ENCODE measurements at places on chromosomes 5 and 9.

- DNase-seq = no peak
These were observed 234.4 kb upstream of the ATP10B start for GRCh38 chr5:161086461-161086860.

DNA sequence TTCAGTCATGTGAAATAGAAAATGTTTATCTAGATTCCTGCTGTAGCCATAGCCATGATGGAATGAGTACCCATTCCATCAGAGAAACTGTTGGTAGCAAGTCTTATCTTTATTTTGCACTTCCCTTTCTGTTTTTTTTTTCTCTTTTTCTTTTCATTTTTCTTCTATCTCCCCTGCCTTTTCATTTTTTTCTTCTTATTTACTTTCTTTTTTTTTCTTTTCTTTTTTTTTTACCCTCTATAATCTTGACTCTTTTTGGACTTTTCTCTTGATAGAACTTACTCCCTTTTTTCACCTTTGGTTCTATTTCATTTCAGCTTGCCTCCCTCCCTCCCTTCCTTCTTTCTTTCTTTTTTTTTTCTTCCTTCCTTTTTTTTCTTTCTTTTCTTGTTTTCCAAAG lies 15.4 kb downstream of the SLC25A46 start:
- DNase-seq = no peak

- DNase-seq = no peak
These were observed 263.1 kb upstream of the COX7C start for GRCh38 chr5:86354664-86355063.

DNA sequence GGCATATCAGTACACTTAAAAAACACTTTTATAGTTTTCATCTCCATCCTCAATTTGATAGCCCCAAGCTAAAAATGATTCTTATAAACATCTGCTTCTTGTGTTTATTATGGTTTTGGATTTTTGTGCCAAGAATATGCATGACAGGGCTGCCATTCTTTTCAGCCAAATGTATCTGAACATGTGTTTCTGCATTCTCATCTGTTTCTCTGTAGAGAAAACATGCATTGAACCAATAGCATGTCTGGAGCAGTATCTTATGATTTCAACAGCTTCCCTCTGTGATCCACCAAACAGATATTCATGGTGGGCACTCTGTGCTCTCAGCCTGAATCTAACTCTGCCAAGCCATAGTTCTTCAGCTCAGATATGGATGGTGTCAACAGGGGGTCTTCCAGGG lies 99.3 kb upstream of the ERCC6L2 start:
- no peak for DNase-seq

DNA sequence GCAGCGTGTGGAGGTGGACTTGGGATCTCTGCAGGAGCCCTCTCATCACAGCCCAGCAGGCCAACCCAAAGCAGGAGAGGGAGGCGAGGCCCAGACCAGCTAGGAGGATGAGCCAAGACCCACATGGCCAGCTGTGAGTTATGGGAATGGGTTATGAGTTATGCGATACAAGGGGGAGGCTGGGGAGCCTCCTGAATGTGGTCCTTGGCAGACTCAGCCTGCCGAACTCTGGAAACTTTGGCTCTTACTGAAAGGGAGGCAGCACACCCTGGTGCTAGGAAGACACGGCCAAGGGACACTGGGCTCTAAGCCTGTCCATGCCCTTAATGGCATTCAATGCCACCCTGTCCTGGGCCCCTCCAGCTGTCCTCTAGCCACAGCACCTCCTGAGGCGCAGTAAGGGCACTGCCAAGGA lies 7.7 kb upstream of the VAV2 start:
- DNase-seq = no peak

- DNase-seq = no peak
These were observed 167.2 kb downstream of the CACNA1B start for GRCh38 chr9:138044485-138045383.

GRCh38 chr5:10660135-10660534 lies 96.3 kb downstream of the ANKRD33B start:
- DNase-seq = no peak

GRCh38 chr5:14238272-14238671 lies 95.1 kb downstream of the TRIO start:
- DNase-seq = no peak

DNA sequence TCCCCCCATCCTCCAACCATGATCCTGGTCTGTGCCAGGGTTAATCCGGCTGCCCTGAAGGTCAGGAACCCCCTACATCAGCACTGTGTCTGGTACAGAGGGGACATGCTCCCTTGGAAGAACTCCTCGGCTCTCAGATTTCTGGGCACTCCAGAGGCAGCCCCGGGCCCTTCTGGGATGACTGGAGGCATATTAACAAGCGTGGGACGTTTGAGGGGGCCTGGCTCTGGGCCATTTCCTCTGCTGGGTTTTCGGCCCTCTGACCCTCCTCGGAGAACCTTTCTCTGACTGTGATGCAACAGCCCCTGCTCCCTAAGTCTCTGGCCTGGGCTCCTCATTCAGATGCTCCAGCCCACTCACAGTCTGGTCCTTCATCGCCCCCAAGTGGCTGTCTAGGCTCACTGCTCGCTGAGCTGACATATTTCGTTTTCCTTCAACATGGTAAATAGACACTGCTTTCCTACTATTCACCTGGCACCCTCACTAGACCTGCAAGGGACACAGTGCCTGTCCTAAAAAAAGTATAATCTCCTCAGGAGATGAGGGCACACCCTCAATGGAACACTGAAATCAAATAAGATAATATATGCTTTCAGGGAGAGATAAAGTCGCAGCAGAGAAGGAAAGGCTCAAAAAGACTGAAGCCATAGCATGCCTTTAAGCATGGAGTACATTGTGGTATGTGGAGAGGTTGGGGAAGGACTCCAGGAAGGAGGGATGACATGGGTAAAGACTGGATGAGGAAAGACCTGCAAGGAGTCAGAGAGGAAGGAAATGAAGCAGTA lies 404.7 kb upstream of the TRPC7 start:
- DNase-seq = no peak

DNA sequence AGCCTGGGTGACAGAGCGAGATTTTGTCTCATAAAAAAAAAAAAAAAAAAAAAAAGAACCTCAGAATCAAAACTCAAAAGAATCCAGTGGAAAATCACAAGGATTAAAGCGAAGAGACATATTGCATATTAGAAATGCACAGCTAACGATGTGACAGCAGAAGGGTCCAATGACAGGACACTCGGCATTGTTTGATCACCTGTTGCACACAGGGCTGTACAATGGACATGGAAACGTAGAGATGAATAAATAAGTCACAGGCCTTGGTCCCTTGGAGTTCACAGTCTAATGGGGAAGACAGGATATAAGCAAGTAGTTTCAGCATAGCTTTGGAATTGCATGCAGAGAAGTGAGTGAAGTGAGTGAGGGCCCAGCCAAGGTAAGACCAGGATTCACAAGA lies 25.9 kb upstream of the PIK3R1 start:
- no peak for DNase-seq

GRCh38 chr5:1536322-1536845 lies 12.6 kb upstream of the LPCAT1 start:
- DNase-seq = peak; percentile 78

GRCh38 chr5:124287813-124288212 lies 458.6 kb downstream of the ZNF608 start:
- DNase-seq = no peak

- no peak for DNase-seq
These were observed 383.7 kb downstream of the TLE1 start for GRCh38 chr9:81305561-81306182.

DNA sequence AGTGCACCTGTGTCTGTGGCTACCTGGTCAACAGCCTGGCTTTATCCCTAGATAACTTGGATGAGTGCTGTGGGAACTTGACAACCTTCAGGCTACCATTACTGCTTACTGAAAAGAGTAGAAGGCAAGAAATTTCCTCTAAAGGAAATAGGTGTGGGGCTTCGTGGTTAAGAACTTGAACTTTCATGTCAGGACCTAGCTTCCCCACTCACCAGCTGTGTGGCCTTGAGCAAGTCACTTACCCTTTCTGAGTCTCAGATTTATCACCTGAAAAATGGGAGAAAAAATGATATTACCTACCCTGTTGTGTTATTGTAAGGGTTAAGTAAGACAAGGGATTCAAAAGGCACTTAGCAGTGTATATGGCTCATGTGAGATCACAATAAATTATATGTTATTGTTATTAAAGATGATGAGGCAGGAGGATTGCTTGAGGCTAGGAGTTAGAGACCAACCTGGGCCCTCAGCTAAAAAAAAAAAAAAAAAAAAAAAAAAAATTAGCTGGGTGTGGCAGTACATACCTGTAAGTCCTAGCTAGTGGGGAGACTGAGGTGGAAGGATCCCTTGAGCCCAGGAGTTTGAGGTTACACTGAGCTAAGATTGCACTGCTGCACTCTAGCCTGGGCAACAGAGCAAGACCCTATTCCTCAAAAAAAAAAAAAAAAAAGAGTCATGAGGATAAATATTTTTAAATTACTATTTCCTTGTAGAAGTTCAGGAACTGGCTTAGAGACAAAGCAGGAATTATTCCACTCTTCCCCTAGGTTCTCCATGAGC lies 97.0 kb upstream of the SPRY4 start:
- DNase-seq = no peak

DNA sequence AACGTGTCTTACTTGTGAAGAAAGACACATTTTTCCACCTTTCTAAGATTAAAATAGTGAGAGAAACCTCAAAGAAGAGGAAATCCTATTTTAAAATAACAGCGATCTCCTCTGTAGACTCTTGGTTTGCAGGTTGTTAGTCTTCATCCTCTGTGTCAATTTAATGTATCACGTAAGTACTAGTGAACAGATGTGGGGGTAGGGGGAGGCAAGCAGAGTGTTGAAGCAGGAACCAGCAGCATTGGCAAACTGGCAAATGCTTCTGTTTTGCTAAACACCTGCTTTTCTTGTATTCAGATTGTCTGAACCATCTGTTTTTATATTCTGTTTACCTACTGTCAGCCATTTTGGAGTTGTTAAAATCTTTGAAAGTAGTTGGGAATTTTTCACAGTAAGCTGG lies 159.3 kb upstream of the TLX3 start:
- DNase-seq = no peak

GRCh38 chr5:3789519-3790193 lies 194.0 kb downstream of the IRX1 start:
- DNase-seq = no peak

GRCh38 chr9:35193762-35194161 lies 32.0 kb downstream of the UNC13B start:
- no peak for DNase-seq

DNA sequence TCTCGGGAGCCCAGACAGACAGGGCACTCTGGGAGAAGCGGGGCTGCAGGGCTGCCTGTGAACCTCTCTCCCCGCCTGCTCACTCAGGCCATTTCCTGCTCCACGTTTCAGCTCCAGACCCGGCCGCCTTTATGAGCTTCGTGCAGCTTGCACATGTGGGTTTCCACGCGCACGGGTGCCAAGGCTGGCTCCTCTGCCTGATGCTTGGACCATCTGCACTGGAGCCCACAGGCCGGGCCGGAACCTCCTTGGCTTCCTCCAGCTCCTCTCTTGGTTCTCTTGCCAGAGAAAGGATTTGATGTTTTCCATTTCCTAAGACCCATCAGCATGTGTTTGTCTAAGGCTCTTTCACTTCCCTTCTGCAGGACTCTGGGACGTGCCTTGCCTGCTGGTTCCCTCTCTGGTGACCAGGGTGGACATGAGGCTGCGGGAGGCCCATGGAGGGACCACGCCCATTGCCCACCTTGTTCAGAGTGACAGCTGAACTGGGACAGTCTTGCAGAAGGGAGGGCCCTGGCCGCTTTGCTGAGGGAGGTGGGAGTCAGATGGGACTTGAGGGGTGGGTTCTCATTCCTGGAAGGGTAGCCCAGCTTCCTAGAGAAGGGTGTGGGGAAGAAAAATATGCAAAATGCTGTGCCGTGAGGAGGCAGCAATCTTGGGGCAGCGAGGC lies 23.3 kb upstream of the COL5A1 start:
- DNase-seq = no peak

DNA sequence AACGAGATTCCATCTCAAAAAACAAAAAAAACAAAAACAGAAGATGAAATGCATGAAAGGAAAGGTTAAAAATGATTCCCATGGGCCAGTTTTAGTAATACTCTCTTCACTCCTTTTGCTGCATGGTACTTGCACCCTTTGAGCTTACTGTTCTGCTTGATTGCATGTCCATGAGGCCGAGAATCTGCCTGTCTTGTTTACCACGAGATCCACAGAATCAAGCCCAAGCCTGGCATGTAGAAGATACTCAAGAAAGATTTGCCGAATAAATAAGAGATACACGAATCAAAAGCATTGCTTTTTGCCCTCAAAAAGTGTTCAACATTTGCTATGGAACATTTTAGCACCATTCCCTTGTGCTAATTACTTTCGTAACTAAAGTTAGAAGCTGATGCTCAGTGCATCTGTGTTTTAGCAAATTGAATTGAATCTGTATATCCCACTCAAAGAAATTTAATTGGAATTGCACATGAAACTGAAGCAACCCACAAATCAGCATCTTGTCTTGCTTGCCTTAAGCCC lies 1.1 kb downstream of the FAXDC2 start:
- no peak for DNase-seq

DNA sequence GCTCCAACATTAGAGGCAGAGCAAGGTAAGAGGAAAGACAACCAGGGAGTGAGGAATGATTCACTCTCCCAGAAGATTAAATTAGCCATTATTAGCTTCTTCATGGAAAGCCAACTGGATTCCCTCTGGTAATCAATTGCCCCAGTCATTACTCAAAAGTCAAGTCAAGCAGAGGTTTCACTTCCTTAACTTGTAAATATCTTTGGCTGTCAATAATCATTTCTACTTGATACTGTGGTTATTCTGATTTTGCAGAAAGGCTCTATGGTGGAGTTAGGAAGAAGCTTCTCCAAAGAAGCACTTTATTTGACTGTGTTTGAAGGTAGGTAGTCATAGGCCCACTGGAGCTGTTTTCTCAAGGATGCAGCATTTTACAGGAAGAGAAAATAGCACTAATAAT lies 78.0 kb downstream of the JAKMIP2 start:
- no peak for DNase-seq

GRCh38 chr9:16150938-16151650 lies 598.3 kb downstream of the CCDC171 start:
- no peak for DNase-seq

- no peak for DNase-seq
These were observed 37.4 kb downstream of the ARHGEF37 start for GRCh38 chr5:149618581-149619248.

DNA sequence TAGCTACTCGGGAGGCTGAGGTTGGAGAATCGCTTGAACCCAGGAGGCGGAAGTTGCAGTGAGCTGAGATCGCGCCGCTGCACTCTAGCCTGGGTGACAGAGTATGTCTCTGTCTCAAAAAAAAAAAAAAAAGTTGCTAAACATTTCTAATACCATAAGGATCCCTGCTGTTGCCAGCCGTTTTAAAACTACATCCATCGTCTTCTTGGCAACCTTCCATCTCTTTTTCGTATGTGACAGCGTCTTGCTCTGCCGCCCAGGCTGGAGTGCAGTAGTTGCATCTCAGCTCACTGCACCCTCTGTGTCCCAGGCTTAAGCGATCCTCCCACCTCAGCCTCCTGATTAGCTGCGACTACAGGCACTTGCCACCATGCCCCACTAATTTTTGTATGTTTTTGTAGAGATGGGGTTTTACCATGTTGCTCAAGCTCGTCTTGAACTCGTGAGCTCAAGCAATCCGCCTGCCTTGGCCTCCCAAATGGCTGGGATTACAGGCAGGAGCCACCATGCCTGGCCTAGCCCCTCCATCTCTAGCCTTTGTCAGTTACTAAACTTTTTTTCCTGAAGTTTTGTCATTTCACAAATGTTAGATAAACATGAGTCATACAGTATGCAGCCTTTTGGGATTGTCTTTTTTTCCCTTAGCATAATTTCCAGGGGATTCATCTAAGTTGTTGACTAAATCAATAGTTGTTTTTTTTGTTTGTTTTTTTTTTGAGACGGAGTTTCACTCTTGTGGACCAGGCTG lies 13.5 kb downstream of the NSD1 start:
- no peak for DNase-seq
